Activated T-cell treated with anti-CD3 and anti-CD28 coated beads for 4 hours (primary cell): ENCODE measurements at places on chromosomes 3 and 15.

GRCh38 chr15:35693286-35693685 is 147.3 kb upstream of the DPH6 start:
- no peak for DNase-seq

DNA sequence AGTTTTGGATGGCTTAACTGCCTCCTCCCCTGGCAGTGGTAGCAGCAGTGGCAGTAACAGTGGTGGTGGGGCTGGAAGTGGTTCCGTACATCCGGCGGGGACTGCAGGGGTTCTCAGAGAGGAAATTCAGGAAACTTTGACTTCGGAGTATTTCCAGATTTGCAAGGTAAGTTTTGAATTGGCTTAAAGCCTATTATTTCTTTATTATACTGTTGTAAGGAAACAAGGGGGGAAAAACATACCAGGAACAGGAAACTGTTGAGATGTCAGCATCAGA is 1.5 kb downstream of the STXBP5L start:
- no peak for DNase-seq

- DNase-seq, result peak; percentile 4
Observed at GRCh38 chr3:88150371-88150770, 612 bp downstream of the C3orf38 start.

DNA sequence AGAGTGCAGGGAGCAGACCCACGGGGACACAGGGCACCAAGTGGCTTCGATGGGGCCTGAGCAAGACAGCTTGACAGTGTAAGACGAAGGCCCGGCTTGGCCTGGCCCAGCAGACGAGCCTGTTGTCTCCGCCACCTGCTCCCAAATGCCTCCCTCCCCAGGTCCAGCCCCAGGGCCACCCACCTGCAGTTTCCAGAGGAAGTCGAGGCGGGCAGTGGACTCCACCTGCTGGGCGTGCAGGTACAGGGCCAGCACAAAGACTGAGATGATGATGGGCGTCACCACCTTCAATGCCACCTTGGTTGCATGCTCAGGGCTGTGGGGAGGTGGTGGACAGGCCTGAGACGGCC is 94.1 kb downstream of the SEC22A start:
- no peak for DNase-seq

DNA sequence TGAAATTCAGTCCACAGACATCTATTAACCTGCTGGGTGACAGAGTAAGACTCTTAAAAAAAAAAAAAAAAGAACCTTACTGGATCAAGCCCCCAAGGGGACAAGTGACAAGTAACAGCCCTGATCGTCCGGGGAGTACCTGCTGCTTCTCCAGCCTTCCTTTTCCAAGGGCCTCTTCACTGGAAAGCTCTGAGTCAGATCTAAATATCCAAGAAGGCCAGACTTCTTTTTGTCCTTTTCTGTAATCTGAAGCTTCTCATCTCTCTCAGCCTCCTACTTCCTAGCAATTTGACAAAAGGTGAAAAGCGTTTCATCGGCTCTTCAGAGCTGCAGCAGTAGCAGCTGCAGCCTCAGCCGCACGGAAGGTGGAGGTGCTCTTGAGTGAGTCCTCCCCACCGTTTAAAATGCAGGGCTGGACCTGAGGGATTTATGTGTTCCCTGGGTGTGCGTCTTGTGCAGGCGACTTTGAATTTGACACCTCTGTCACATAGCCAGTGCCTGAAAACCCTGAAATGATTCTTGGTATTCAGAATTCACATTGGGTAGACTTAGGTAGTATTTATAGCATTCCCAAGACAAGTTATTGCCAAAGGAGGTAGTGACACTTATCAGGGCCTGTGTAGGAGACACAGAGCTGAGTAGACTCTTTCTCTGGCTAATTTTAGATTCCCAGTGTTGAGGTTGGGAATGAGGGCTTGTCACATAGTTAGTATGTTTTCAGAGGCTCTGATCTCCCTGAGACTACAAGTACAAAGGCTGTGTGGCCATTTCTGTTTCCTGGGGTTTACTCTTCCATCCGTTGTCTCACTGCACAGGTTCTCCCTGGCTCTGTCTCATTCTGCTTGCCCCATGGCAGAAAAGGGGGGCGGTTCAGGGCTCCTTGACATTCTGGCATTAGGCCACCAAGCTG is 291.2 kb upstream of the C2CD4B start:
- DNase-seq, result no peak

GRCh38 chr3:14494973-14495300 is 45.2 kb downstream of the GRIP2 start:
- no peak for DNase-seq

DNA sequence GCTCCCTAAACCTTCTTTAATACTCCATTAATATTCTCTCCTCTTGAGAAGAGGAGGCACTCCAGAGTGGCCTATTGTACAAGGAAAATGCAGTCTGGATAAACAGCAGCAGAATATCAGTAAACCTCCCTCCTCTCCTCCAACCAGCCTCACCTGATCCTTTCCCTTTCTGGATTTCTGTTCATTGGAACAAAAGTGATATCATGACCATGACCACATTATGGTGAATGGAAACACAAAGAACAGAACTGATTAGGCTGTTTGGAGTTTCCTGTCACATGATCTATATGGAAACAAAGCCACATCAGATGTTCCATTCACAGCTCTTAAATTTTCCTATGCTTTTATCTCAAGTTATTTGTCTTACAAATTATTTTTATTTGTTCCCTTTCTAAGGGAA is 14.6 kb downstream of the C2CD4B start:
- DNase-seq, result no peak

DNA sequence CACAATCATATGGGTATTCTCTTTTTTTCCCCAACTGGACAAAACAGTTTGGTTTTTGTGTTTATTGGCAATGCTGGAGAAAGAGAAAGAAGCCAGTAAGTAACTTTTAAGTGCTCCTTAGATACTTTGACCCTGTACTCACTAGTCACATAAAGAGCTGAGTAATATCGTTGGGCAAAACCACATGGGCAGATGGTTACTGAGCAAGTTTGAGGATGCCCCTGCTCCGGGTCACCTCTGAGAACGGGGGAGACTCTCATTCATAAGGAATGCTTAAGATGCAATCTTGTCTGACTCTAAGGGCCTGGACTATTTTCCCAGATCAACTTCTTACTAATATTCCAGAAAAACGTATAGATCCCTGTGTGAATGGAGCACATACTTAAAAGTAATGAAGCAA is 106.4 kb upstream of the SLC2A2 start:
- no peak for DNase-seq

- DNase-seq, result no peak
Observed at GRCh38 chr3:66406163-66406562, 94.7 kb downstream of the LRIG1 start.

DNA sequence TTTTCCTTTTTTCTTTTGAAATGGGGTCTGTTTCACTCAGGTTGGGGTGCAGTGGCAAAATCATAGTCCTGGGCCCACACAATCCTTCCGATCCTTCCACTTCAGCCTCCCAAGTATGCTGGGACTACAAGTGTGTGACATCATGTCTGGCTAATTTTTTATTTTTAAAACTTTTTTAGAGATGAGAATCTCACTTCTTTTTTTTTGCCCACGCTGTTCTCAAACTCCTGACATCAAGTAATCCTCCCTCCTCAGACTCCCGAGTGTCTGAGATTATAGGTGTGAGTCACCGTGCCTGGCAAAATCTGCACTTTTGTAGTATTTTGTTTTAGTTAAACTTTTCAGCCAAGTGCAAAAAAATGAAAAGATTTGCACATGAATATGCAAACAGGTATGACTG is 171.0 kb downstream of the FNDC3B start:
- no peak for DNase-seq

DNA sequence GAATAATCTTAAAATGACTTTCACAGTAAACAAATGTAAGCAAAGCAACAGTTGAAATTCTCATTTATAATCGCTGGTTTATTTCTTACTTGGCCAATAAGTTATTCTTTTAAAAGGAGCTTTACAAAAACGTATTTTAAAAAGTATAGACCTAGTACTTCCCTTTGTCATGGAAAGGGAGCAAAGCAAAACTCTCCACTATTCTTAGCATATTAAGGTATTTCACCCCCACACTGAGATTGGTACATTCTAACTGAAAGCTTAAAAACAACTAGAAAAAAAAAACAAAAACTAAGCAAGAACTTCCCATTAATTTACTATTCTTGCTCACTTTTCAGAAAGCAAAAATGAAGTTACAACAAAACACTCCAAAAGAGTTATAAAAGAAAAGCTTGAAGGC is 1.5 kb downstream of the ATG3 start:
- no peak for DNase-seq

DNA sequence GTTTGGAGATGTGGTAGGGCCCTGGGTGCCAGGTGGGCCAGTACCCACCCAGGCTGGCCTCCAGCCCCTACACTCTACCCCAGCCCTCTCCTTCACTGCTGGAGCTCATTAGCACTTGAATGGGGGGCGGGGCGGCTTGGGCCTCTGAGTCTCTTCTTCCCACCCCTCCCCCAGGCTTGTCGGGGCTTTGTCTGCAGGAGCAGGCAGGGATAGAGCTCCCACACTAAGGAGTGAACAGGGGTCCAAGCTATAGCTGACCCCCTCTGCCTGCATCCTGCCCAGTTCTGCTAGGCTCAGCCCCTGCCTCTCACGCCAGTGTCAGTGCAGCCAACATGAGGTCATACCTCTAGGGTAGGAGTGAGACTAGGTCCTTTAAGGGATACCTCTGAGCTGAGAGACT is 5.2 kb downstream of the GNAI2 start:
- DNase-seq, result no peak

- DNase-seq, result no peak
Observed at GRCh38 chr3:185328324-185329004, 34.5 kb upstream of the MAP3K13 start.

- no peak for DNase-seq
Observed at GRCh38 chr3:89787485-89787884, 680.1 kb downstream of the EPHA3 start.

GRCh38 chr3:23944861-23945662 is at the start of gene NR1D2:
TSS of gene NR1D2 (plus strand) at chr3:23945286. CDS start at chr3:23945579, 293 bp downstream.
- peak; percentile 58 for DNase-seq

- DNase-seq, result no peak
Observed at GRCh38 chr3:144221761-144222160, 250.1 kb downstream of the DIPK2A start.

GRCh38 chr3:94937980-94938379 is 875.1 kb downstream of the NSUN3 start:
- no peak for DNase-seq

DNA sequence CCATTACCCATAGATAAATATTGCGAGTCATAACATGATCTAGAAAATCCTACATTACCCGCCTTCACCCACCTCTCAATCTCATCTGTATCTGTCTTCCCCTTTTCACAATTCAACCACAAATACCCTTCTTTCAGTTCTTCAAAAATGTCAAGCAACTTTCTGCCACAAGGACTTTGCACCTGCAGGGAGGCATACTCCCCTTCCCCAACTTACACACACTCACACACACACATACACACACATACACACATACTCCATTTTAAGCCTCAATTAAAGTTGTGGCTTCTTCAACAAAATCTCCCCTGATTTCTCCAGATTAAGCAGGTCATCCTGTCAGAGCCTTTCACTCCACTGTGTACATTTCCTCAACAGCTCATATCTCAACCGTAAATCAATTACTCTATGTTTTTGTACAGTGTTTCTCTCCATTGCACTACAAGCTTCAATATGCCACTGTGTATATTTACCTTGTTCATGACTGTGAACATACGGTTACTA is 33.1 kb upstream of the CCDC50 start:
- no peak for DNase-seq

- DNase-seq, result no peak
Observed at GRCh38 chr3:129526121-129526900, 2.1 kb upstream of the RHO start.

DNA sequence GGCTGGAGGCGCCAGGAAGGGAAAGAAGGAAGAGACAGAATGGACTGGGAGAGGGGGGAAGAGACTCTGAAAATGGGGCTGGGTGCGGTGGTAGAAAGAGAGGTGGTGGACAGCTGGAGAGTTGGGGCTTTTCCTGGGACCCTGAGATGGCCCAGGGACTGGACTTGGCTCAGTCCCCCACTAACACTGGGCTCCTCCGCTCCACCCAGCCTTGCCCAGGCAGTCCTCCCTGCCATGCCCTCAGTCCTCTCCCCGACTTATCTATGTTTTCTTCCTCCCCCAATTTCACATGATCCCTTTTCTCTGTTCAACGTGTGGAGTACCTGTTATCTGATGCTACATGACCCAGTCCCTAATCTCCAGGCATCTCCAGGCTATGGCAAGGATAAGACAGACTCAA is 6.3 kb upstream of the HCN4 start:
- DNase-seq, result no peak

- no peak for DNase-seq
Observed at GRCh38 chr3:30082652-30083051, 523.7 kb upstream of the TGFBR2 start.

- DNase-seq, result no peak
Observed at GRCh38 chr3:98809557-98809956, 46.4 kb downstream of the ST3GAL6 start.

DNA sequence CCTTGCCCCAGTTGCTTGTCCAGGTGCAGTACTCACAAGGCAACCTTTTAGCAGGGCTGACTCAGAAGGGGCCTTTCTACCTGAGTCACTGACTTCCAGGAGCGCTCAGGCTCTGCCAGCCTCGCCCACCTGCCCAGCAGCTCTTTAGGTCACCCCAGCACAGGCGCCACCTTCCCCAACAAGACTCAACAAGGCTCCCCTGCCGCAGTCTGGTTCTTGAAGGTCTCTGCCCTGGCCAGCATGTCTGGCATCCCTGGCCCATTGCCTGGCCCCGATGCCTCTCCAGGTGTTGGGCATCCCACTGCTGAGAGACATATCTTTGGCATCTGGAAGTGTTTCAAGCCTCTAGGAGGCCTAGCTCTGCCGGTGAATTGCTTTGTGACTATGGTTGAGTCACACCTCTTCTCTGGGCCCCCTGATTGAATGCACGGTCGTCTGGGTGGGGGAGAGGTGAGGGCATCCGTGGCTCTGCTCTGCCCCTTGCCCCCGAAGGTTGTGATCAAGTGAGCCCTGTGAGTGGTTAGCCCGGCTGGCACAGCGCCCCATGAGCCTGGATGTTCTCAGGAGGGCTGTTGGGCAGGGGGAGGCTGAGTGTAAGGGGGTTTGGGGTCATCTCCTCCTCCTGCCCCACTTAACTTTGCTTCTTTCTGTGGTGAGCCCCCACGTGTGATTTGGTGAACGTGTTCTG is 21.6 kb downstream of the SNX33 start:
- DNase-seq, result no peak

DNA sequence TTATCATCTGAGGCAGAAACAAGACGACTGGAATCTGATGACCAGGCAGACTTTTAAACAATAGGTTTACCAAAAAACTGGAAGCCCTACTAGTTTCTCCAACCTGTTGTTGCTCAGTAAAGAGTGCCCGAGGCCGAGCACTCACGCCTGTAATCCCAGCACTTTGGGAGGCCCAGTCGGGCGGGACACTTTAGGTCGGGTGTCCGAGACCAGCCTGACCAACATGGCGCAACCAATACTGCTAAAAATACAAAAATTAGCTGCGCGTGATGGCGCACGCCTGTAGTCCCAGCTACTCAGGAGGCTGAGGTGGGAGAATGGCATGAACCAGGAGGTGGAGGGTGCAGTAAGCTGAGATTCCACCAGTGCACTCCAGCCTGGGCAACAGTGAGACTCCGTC is 1.1 kb upstream of the WDR5B start:
- DNase-seq, result no peak
